CD4-positive, CD25-positive, alpha-beta regulatory T cell (primary cell): ENCODE measurements at places on chromosomes 1 and 21.

DNA sequence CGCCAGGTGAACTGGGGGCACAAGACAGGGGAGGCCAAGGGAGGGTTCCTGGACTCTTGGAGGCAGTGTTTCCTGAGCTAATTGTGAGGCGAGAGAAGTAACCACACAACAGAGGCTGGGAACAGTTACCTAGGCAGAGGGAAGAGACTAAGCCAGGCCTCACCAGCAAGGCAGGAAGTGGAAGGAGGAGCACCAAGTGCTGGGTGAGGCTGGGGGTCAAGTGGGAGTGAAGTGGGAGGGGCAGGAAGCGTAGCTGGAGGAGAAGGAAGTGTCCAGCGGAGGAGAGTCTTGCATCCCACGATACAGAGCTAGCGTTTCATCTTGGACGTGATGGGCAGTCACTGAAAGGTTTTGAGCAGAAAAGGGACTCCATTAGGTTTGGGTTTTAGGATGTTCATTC, 48.3 kb upstream of the CAPZB start:
- H3K4me3 ChIP-seq, result no peak overlapping the region
- DNase-seq, result no peak
- H3K36me3 ChIP-seq, result no peaks in the 10 kb centered on the region
- no peak overlapping the region for H3K27ac ChIP-seq
- H3K27me3 ChIP-seq, result no peaks in the 10 kb centered on the region

- H3K27ac ChIP-seq, result no peak overlapping the region
Observed at GRCh38 chr1:35085421-35085820, 6.2 kb downstream of the ZMYM1 start.

DNA sequence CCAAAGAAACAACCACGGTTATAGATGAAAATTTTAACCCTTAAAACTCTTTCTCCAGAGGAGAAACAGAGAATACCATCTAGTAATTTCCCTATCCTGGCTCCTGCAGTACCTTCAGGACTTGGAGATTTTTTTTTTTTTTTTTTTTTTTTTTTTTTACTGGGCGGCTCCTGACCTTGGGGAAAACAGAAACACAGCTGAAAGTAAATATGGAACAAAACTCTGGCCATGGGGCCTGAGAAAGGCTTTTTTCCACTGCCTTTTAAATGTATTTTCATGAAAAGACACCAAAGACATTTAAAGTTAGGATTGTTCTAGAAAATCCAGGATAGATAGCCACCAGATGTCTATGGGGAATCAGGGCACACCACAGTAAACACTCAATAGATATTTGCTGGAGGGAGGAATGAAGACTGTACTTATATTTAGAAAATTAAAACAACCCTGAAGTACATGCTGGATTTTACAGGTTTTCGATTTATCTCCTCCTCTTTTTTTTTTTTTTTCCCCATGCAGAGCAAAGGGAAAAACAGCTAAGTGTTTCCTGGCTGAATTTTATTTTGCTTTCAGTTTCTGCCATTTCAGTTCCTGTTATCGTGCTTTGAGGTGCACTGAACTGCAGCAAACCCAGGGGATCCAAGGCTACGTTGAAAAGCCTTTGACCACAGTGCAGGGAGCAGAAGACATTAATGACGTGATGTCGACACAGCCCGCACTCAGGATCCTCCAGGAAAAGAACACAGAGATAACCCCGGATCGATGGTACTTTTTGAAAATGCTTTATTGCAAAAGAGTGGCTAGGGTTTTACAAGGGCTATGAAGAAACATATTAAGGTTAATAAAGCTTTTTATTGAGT, 35.7 kb upstream of the CNN3 start:
- H3K27ac ChIP-seq, result peak overlapping the region; percentile 64
- no peaks in the 10 kb centered on the region for H3K36me3 ChIP-seq
- H3K4me1 ChIP-seq, result peaks cover 5% of the 10 kb centered on the region
- DNase-seq, result peak; percentile 81

DNA sequence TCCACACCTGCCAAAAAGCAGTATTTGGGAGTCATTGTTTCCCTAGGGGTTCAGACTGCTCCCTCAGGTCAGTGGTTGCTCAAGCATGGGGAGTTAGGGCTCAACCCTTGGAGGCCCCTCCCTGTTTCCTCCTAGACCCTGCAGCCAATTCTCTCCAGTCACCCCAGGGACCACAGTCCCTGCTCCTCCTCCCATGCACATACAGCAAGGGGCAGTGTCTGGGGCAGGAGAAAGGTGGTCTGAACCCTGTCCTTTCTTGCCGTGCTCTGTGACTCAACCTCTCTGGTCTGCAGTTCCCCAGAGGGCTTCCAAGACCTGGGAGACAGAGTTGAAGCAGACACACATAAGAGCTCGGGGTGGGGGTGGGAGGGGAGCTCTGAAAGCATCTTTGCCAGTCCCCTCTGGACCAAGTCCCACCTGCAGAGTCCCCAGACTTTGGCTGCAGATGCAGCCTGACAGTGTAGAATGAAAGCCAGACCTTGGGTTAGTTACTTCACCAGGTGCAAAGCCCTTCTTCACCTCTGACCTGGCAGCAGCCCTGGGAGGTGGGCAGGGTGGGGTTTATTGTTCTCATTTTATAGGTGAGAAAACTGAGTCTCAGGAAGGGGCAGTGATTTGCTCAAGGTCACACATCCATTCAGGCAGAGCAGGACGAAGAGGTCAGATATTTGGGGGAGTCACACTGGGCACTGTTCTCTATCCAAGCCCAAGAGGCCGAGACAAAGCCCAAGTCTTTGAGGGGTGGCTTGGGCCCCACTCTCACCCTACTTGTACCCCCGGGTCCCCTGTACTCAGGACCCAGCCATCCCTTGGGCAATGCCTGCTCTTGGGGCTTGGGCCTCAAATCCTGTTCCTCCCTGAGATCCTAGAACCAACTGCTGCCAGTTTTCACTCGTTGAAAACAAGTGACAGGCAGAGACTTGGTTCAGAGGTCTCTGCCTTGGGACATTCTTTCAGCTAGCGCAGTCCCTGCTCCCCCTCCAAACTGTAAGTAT, 748 bp downstream of the PDZK1IP1 start:
- no peaks in the 10 kb centered on the region for H3K4me1 ChIP-seq
- no peak overlapping the region for H3K4me3 ChIP-seq
- no peak for DNase-seq
- H3K27me3 ChIP-seq, result no peaks in the 10 kb centered on the region

- H3K27ac ChIP-seq, result no peak overlapping the region
- H3K4me1 ChIP-seq, result peaks cover 20% of the 10 kb centered on the region
- peak overlapping the region; percentile 38 for H3K4me3 ChIP-seq
- no peaks in the 10 kb centered on the region for H3K27me3 ChIP-seq
- no peaks in the 10 kb centered on the region for H3K36me3 ChIP-seq
- DNase-seq, result no peak
Observed at GRCh38 chr1:241640867-241641622, 876 bp upstream of the CHML start.

DNA sequence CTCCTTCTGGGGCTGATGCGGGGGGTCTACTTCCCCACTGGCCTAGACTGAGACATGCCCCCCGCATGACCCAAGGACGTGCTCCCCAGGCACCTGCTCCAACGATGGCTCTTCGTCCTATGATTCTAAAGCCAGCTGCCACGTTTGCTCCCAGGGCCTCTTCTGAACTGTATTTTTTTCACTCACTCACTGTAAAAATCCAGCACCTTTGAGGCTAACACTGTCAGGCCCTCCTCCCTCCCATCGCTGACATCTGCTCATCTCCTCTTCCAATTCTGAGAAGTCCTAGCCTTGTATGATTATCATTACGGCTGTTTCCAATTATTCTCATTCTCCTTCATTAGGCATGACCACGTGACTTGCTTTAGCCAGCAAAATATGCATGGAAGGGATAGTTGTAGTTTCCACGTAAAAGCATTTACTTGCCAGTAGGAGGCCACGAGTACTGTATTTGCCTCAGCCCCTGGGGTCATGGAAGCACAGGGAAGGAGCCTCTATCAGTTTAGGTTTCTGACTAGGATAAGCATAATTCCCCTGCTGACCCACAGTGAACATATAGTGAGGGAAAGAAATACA, 19.1 kb upstream of the EDN2 start:
- no peaks in the 10 kb centered on the region for H3K36me3 ChIP-seq
- H3K27me3 ChIP-seq, result no peaks in the 10 kb centered on the region
- H3K4me3 ChIP-seq, result no peak overlapping the region
- DNase-seq, result no peak

GRCh38 chr1:229590119-229590518, 31.6 kb upstream of the ABCB10 start:
- H3K36me3 ChIP-seq, result peaks cover 28% of the 10 kb centered on the region
- no peak overlapping the region for H3K27ac ChIP-seq
- H3K4me1 ChIP-seq, result no peaks in the 10 kb centered on the region
- no peaks in the 10 kb centered on the region for H3K27me3 ChIP-seq

- H3K4me3 ChIP-seq, result no peak overlapping the region
- no peak overlapping the region for H3K27ac ChIP-seq
- peaks cover 3% of the 10 kb centered on the region for H3K27me3 ChIP-seq
- DNase-seq, result no peak
- H3K4me1 ChIP-seq, result no peaks in the 10 kb centered on the region
Observed at GRCh38 chr1:67608661-67609576, 76.1 kb upstream of the GADD45A start.

DNA sequence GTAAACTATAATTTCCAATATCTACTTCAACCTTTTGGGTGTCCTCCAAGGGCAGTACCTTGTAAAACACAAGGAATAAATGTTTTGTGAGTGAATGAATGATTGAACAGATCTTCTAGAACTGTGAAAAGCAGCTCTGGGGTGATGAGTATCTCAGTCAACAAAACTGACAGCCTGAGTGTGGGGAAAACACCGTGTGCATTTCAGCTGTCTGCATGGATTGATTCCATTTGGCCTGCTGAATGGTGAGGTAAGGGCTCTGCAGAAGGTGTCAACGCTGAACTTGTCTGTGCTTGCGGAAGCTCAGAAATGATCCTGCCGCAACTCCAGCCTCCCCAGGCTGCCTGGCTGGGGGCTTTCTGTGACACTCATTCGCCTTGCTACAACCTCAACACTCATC, 7.4 kb upstream of the AGMAT start:
- no peaks in the 10 kb centered on the region for H3K4me1 ChIP-seq
- peaks cover 3% of the 10 kb centered on the region for H3K36me3 ChIP-seq

GRCh38 chr21:28410256-28410655, 582.4 kb downstream of the LTN1 start:
- DNase-seq, result no peak
- H3K27me3 ChIP-seq, result no peaks in the 10 kb centered on the region
- H3K4me3 ChIP-seq, result no peak overlapping the region
- no peaks in the 10 kb centered on the region for H3K36me3 ChIP-seq
- no peaks in the 10 kb centered on the region for H3K4me1 ChIP-seq

DNA sequence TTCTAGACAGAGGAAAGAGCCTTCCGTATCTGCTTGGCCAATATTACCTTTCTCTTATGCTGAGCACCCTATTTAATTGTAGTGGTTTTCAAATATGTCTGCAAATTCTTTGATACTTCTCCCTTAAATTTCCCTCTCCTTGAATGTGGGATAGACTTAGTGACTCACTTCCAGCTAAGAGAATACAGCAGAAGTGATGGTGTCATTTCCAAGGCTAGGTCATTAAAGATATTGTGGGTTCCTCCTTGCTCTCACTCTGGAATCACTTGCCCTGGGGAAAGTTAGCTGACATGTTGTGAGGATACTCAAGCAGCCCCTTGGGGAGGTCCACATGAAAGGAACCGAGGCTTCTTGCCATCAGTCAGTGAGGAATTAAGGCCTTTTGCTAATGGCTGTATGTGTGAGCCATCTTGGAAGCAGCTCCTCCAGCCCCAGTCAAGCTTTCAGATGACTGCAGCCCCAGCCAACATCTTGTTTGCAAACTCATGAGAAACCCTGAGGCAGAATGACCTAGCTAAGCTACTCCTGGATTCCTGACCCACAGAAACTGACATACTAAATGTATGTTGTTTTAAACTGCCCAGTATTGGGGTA, 8.1 kb upstream of the CITED4 start:
- H3K4me3 ChIP-seq, result no peak overlapping the region
- H3K4me1 ChIP-seq, result peaks cover 4% of the 10 kb centered on the region
- no peak for DNase-seq

DNA sequence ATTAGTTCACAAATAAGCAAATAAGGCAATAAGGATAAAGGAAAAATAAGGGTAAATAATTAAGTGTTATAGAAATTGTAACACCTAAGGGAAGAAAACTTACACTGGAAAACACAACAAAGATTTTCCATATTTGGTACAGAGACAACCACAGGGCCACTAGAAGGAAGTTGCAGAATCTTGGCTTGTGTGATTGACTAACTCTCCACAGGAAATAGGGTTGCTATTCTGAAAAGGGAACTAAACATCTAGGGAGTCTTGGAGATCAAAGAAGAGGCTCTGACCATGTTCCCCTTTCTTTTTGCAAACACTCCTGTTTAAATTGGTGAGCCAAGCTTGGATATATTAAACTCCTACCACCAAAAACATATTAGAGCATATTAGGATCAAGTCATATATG, 59.1 kb downstream of the APCS start:
- no peak for DNase-seq
- no peaks in the 10 kb centered on the region for H3K36me3 ChIP-seq
- peaks cover 11% of the 10 kb centered on the region for H3K27me3 ChIP-seq
- H3K27ac ChIP-seq, result no peak overlapping the region
- H3K4me1 ChIP-seq, result no peaks in the 10 kb centered on the region

DNA sequence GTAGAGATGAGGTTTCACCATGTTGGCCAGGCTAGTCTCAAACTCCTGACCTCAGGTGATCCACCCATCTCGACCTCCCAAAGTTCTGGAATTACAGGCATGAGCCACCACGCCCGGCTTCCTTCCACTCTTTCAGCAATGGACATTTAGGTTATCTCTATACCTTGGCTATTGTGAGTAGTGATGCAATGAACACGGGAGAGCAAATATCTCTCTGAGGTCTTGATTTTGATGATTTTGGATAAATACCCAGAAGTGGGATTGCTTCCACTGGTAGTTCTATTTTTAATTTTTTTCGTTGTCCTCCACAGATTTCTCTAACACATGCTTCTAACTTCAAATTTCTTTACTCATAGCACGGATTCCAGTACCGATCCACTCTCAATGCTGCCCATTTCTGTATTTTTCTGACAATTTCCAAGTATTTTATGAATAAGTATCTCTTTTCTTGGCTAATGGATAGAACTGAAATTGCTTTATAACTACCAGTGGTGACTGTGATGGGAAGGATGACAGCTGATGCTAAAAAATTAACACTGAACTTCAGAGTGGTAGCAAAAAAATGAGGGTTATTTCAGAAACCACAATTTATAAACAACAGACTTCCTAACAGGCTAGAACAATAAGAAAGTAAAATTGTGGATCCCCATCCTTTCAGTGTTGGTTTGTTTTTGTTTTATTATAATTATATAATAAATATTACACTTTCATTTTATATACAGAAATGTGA, 327.5 kb upstream of the RUNX1 start:
- H3K4me1 ChIP-seq, result no peaks in the 10 kb centered on the region
- no peak for DNase-seq
- no peak overlapping the region for H3K27ac ChIP-seq
- no peak overlapping the region for H3K4me3 ChIP-seq
- no peaks in the 10 kb centered on the region for H3K27me3 ChIP-seq

DNA sequence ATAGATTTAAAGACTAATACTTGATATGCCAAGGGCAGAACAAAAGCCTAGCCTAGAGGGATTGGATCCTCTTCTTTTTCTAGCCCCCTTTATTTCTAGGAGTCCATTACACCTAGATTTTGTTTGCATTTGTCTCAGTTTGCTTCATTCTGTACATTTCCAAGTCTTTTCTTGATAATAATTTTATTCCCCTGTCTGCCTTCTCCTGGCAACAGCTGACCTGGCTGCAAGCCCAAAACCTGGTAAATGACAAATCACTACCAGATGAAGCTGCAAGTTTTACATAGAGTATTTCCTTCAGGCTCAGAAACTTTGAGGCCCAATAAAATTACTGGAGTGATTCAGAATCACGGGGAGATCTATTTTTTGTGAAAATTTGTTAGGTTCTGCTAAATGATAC, 36.5 kb upstream of the LHX8 start:
- no peak overlapping the region for H3K4me3 ChIP-seq
- H3K4me1 ChIP-seq, result no peaks in the 10 kb centered on the region
- no peaks in the 10 kb centered on the region for H3K36me3 ChIP-seq
- no peaks in the 10 kb centered on the region for H3K27me3 ChIP-seq
- no peak for DNase-seq
